ENCODE measurements at places on chromosomes 3 and 15.

DNA sequence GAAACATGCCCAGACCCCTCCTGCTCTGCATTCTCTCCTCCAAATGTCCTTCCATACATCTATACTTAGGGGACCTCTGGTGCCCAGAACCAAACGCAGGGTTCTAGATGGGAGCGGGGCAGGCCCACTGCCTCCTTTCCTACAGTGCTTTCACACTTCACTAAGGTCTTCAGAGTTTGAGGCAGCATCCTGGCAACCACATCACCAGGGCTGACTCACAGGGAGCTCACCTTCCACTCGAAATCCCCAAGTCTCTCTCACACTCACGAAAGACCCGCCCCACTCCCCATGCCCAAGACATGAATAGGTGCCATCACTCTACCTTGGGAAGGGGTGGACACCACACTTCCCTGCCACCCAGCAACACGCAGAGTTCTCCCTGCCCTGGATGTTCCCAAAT, 18.9 kb downstream of the HOMER2 start:
- no peak for DNase-seq

GRCh38 chr15:59008086-59008485, 20.6 kb downstream of the RNF111 start:
- DNase-seq = no peak

DNA sequence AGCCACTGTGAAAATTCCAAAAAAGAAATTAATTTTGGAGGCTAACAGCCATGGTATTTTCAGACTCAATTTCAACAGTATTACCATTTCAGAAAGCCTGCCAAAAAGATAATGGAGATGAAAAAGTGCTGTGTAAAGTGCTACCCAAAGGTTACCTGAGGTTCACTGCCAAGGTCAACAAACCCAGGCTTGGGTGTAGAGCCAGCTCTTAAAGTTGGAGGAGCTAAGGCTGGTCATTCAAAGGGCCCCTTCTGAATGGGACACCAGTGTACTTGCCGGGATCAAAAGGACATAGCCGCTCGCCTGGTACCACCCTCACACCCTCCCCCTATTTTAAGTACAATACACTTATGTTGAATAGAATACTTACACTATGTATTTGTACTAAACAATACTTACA, 64.5 kb downstream of the ETV5 start:
- no peak for DNase-seq

GRCh38 chr3:179969525-179969924, 67.2 kb downstream of the PEX5L start:
- peak; percentile 8 for DNase-seq

DNA sequence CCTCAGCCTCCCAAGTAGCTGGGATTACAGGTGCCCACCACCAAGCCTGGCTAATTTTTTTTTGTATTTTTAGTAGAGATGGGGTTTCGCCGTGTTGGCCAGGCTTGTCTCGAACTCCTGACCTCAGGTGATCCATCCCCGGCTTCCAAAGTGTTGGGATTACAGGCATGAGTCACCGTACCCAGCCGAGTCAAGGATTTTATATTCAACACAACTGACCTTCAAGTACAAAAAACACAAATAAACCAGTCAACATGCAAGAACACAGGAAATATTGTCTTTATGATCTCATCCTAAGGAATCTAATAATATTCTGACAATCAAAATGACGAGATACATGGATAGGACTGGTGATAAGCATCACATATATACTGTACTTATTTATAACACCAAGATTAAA, 37.9 kb downstream of the TJP1 start:
- DNase-seq = no peak

DNA sequence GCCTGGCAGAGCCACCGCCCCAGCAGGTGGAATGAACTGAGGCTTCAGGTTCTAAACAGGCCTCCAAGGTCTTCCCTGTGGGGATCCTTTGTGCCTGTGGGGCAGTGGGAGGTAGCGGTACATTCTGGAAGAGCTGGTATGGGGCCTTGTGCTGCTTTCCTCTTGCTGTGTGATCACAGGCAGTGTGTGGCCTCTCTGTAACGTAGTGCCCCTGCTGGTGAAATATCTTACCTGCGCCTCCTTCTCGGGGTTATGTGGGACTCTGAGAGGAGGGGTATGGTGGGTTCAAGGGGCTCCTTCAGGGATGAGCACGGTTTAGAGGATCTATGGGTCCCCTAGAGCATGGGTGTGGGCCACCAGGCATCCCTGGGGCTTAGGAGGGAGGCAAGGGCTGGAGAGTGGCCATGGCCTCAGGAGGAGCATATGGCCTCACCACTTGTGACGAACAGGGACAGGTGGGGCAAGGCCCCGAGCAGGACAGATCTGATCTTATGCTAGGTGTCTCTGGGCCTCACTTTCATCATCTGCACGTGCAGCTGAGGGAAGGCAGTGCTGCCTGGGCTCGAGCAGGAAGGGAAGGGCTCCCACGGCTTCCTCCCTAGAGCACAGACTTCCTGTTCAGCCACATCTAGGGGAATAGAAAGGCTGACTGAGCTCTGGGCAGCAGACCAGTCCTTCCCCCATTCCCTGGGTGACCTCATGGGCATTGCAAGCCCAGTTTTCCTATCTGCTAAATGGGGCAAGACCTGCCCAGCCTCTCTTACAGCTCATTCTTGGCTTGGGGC, 1.9 kb upstream of the ALS2CL start:
- no peak for DNase-seq

GRCh38 chr3:48656061-48656840, 6.4 kb downstream of the CELSR3 start:
- peak; percentile 10 for DNase-seq

- no peak for DNase-seq
Observed at GRCh38 chr3:45321607-45322391, 66.6 kb upstream of the LARS2 start.

- no peak for DNase-seq
Observed at GRCh38 chr15:83983634-83984458, 251.7 kb upstream of the GOLGA6L4 start.

- DNase-seq = no peak
Observed at GRCh38 chr3:170077361-170077760, 39.6 kb downstream of the GPR160 start.

GRCh38 chr15:67818464-67818863, 6.8 kb upstream of the SKOR1 start:
- DNase-seq = no peak

DNA sequence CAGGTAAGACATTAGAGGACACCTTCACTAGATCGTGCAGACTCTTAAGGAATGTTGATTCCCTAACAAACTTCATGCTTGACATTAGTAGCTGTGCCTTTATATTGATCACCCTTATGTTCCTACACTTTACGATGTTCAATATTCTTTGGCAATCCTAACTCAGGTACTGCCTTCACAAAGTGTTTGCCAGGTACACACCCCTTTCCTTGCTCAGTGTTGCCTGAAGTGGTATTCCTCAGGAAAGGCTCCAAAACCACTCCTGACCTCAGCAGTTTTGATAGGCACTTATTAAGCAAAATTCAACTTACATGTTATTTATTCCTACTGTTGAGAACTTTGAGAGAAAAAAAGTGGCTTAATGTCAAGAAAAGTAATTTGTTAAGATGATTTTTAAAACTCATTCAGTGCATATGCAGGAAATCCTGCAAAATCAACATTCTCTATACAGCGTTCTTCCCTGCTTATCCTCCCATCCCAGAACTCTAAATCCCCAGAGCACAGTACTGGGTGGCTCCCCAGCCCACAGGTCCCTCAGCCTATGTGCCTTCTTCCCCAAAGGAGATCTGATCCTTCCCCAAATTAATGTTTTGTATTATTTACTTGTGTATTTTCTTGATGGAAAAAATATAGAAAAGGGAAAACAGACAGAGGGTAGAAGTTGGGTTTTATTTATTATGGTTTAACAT, 260.7 kb downstream of the MECOM start:
- no peak for DNase-seq

- DNase-seq = no peak
Observed at GRCh38 chr3:34174740-34175139, 376.3 kb downstream of the PDCD6IP start.

DNA sequence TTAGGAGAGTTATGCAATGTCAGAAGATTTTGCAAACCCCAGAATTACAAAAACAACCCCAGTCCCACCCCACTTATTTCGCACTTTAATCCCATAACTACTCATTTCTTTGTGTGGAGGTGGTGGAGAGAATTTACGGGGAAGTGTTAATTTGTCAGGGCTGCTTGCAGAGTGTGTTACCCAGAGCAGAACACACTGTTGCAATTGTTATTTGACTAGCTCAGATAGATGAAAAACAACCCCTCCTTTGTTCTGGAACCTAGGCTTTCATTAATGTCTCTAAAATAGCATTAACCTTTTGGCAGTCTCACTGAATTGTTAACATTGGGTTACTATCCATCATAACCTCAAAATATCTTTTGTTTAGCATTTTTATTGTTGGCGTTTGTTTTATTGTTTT, 55.8 kb upstream of the MINAR1 start:
- DNase-seq = no peak

DNA sequence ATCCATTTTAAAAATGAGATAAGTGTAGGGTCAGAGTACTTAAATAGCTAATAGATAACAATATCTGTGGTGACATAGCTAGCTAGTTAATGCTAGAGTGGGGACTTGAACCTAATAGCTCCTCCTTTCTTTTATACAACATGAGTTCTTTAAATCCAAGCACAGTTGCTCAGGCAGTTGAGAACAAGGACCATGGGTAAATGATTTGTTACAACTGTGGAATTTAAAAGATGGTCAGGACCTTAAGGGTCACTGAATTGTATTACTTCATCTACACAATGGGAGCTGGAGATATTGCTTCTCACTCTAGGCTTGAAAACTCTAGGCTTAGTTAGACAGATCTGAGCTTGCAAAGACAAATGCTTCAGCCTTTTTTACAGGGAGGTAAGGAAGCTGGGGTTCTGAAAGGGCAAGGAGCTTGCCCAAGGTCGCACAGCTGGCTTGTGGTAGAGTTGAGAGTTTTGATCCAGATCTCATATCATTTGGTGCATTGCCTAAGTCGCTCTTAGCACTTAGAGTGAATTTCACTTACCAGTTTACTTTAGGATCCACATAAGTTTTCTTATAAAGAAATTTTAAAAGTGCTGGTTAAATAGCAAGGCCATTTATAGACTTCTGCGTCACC, 90.2 kb downstream of the EDEM1 start:
- no peak for DNase-seq

- DNase-seq = no peak
Observed at GRCh38 chr15:64090527-64090926, 3.1 kb downstream of the CIAO2A start.

DNA sequence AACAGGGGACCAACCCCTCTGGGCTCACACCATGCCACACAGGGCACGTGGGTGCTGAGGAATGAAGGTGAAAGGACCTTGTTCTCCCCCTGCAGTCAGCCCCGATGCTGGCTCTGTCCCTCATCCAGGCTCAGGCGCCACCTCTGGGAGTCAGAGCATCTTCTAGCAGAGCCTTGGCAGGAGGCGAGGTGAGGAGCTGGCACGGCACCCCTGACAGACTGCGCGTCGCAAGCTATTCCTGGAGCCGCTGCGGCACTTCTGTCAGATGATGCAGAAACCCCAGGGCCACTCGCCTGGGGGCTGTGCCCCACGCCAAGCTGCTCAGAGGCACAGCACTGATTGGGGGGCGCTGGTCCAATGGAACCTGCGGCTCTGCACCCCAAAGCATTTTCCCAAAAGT, 62.0 kb downstream of the MGLL start:
- DNase-seq = no peak

DNA sequence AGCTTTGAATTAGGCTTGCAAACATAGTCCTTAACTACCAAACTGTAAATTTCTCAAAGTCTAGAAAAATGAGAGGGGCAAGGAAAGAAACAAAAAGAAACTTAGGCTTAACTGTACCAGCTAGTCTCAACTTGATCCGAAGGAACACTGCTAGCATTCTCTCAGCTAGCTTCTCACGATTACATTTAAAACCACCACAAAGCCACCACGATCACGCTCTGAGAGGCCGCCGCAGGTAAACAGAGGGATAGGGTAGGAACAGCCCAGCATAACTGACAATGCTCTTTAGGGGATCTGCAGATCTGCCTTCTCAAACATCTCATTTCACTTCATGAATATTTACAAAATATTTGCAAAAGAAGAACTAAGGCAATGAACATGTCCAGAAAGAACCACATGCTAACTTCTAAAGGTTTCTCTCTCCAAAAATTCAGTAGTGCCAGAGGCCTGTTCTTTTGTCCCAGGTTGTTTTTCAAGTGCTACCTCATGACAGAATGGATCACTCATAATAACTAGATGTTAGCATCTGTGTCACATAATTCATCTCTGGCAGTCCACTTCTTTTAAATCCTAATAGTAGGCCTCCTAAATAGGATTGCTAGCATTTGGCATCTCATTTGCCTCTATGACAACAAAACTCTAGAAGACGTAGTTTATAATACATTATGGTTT, 18.9 kb downstream of the VGLL4 start:
- no peak for DNase-seq

DNA sequence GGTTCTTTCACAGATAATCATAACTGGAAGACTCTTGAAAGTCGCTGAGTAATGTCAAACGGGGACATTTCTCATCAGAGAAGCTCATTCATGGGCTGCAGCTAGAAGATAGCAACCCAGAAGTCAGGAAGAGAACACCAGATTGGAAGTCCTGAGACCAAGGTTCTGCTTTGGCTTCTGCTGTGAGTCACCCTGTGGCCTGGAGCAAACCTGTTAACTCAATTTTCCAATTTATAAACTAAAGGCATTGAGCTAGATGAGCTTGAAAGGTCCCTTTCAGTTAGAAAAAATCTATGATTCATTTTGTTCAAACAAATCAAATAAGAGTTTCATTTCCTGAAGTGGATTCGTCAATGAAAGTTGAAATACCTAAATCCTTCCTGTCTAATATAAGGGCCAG, 402.2 kb downstream of the EPHB1 start:
- DNase-seq = no peak

GRCh38 chr3:123410149-123410515, 38.8 kb downstream of the ADCY5 start:
- DNase-seq = no peak

DNA sequence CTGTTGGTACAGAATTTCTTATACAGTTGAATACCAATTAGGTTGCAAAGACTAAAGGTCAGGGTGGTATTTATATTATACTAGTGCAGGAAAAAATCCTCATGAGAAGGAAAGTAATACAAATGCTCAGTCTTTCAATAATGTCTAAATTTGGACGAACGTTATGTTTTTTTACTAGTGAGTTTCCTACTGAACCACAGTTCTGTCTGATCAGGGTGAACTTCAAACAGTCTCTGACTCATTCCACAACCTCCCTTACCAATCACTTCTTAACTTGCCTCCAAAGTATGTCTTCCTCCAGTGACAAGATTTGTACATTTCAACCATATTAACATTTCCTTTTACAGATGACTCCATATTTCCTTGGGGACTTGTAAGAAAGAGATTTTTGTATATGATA, 3.4 kb downstream of the TMEM212 start:
- no peak for DNase-seq

GRCh38 chr3:17579289-17580031, 163.0 kb downstream of the TBC1D5 start:
- no peak for DNase-seq

All from AG09309 (cell line).